ENCODE measurements at places on chromosomes 11 and 22.

GRCh38 chr11:20707876-20708275, 38.5 kb downstream of the NELL1 start:
- no peak for DNase-seq

DNA sequence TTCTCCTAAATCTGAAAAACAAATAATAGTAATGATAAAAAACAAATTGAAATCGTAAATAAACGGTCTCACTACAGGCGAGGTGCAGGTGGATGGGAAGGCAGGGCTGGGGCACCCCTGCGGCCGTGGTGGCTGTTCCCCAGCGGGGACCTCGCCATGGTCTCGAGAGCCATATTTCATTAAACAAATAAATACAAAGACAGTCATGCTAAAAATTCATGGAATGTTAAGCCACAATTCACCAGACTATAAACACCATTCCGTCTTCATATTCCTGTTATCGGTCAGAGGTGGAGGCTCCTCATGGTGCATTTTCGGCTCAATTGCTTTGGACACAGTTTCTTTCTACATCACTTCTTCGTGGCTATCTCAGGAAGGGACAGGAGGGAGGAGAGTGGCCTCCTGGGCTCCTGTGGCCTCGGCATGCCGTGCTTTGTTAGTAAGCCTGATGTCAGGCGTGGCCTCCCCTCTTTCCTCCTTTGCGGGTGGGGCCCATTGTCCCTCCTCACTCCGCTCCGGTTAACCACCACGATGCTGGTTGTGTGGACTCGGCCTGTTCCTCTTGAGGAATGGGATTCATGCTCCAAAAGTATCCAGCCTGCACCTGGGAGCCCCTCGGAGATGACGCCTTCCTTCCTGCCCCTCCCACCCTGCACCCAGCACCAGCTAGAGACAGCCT, 16.1 kb upstream of the BRSK2 start:
- DNase-seq, result no peak

- no peak for DNase-seq
Measured at GRCh38 chr22:44703255-44703870, 1.4 kb downstream of the PRR5 start.

DNA sequence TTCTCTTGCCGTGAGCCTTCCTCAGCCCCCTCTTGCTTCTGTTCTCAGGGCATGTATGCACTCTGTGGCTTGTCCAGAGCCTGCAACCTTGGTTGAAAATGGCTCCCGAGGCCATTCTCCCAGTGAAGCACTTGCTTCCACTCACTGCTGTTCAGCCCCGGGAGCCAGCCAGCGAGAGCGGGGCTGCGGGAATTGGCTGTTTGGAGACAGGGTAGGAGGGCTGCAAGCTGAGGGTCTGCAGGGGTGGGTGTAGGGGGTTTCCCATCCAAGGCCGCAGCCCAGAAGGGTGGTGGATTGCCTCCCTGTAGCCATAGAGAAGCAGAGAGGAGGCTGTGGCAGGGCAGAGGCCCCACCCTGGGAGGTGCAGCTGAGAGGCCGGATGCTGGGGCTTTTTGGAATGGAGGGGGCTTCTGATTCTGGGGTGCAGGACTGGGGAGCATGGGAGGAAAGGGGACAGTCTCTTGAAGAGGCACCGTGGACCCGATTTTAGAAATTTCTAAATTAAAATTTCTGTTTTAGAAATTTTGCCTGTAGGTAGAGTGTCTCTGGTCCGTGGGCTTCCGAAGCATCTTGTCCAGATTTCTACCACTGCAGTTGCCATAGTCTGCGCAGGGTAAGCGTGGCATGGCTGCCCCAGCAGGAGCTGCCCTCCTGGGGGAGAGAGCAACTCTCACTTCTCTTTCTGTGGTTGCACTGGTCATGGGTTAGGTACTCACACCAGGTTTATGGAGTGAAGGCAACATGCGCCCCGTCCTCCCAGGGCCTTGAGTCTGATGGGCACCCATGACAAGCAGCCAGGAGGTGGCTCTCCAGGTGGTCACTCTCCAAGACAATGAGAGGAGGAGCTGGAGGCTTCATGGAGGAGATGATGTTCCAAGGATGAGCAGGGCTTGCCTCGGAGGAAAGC, 100.2 kb downstream of the TBC1D22A start:
- no peak for DNase-seq

DNA sequence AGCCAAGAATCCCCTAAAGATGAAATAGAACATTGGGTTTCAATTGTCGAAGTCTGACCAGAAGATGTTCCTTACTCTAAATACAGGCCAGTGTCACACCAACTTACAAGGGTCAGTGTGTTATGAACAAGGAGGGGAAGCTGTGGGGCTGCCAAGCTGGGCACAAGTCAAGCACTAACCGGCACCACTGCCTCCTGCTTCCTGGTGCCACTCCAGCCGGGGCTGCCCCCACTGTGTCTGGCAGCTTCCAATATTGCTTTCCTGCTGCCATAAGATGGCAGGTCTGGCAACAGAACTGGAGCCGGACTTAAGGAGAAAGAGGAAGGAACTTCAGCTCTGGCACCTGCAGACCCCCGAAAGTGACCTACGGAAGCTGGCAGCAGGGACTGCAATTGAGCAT, 13.7 kb upstream of the VPS37C start:
- no peak for DNase-seq

DNA sequence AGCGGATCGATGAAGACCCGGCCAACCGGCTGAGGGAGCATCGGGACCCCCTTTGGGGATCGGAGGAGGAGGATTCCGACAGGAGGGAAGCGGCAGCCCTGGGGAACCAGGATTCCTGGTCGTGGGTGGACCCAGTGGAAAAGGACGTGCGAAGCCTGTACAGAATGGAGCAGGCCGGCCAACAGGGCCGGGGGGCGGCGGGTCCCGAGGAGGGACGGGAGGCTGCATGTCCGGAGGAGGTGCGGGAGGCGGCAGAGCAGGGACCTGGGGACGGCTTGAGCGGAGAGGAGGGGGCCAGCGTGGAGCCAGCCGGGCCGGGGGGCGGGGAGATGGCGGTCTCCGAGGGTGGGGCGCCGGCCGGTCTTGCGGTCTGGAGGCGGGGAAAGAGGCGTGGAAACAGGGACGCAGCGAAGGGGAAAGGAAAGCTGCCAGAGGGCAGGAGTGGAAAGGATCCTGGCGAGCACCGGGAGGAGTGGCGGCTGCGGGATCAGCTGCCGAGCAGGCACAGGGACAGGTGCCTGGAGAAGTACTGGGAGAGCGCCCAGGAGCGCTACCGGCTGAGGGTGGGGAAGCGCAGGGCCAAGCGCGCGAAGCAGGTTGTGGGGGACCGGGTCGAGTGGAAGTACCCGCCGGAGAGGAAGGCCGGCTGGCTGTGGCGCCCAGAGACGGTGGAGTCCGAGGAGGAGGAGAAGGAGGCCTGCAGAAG, at the start of gene ANO5:
ANO5 (plus strand) TSS at position 444 of the 706 bp plus-strand sequence. CDS start 408 bp downstream, outside the sequence.
- peak; percentile 42 for DNase-seq

- no peak for DNase-seq
Measured at GRCh38 chr11:99554232-99554903, 533.6 kb downstream of the CNTN5 start.

GRCh38 chr22:30809086-30809485, 114.4 kb downstream of the OSBP2 start:
- DNase-seq, result no peak

DNA sequence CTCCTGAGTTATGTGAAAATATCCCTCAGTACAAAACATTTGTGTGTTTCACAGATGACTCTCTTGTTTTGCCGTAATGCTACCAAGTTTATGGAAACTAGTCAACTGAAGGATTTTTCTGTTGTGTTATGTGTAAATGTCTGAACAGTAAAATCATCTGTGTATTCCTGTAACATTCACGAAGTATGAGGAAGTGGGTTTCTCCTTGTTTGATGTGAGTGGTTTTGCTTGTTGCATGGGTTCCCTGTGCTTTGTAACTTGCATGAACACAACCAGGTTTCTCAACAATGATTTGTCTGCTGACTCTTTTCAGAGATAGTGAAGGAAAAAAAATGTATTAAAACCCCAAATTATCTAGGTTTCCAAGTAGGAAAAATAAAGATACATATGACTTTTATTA, 138.1 kb downstream of the PGR start:
- DNase-seq, result no peak

DNA sequence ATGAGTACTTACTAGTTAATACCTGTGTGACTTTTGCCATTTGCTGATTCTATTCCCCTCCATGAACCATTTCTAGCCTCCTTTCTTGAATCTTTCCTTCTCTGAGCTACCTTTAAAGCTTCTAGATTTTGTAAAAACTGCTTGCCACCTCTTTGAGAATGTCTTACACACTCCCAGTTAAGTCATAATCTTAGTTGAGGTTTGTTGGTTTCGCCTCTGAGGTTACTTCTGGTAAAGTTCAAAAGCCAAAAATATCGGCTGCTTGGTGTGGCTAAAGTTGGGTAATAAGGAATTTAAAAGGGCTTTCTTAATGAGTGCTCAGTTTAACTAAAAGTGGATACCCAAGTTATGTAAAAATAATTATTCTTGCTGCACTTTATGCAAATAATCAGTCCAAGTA, 10.4 kb upstream of the GLYAT start:
- DNase-seq, result no peak

- DNase-seq, result no peak
Measured at GRCh38 chr22:27585141-27585540, 216.4 kb downstream of the MN1 start.

GRCh38 chr11:129416080-129416820, 40.6 kb downstream of the BARX2 start:
- no peak for DNase-seq

GRCh38 chr11:11387207-11387606, 34.2 kb upstream of the CSNK2A3 start:
- no peak for DNase-seq

DNA sequence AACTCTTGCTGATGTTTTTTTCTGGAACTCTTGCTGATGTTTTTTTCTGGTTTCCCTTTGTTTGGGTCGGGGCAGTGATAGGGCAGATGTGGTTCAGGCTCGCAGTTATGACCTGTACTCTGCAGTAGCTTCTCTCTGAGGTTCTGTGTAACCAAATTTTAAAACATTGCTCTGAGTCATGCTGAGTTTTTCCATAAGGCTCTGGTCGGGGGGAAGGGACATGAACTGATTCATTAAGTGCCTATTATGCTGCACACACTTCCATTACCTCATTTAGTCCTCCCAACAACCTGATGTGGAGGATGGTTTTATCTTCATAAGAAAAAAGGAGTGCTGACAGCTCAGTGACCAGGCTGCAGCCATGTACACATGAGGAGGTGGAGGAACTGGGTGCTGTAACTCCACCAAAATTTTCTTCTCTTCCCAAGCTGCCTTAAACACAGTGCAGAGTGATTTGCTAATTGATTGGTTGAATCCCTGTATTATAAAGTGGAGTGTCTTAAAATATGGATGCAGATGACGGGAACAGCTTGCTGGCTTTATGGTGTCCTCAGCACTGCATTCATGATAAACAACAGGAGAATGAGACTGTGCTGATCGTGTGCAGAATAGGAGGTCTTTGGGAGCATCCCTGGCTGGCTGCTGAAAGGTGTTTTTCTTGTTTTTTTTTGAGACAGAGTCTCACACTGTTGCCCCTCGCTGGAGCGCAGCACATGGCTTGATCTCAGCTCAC, 19.1 kb downstream of the TNRC6B start:
- DNase-seq, result no peak

DNA sequence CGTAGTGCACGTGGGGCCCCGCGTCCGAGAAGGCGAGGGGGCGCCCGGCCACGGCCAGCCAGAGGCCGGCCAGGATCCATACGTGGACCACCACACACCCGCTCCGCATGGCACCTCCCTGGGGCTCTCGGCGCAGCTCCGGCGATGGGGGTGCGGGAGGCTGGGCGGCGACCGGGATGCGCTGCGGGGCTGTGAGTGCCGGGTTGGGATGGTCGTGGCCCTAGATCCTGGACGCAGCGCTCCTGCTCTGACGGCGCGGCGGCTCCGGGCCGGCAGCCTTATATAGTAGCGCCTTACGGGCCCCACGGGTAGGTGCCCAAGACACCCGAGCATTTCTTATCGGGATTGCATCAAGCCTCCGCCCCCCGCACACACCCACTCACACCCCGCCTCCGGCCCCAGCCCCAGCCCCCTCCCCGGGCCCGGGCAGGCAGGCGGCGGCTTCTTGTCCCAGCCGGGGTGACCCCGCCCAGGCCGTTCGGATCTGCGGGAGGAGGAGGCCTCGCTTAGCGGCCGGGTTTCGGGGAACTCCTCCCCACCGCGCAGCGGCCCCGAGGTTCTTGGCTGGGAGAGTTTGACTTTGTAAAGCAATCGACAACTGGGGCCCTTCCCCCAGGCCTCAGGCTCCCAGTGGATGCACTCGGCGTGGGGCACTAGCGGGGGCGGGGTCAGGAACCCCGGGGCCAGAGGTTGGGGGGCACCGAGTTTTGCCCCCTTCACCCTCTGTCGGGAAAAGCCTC, at the start of gene FGF19:
FGF19 (minus strand) TSS at position 255 of the 740 bp plus-strand sequence; CDS start at position 109, 146 bp downstream.
- no peak for DNase-seq

GRCh38 chr22:49693416-49693815, 134.3 kb downstream of the BRD1 start:
- DNase-seq, result no peak

GRCh38 chr11:110305169-110306018, 9.0 kb upstream of the RDX start:
- DNase-seq, result no peak

DNA sequence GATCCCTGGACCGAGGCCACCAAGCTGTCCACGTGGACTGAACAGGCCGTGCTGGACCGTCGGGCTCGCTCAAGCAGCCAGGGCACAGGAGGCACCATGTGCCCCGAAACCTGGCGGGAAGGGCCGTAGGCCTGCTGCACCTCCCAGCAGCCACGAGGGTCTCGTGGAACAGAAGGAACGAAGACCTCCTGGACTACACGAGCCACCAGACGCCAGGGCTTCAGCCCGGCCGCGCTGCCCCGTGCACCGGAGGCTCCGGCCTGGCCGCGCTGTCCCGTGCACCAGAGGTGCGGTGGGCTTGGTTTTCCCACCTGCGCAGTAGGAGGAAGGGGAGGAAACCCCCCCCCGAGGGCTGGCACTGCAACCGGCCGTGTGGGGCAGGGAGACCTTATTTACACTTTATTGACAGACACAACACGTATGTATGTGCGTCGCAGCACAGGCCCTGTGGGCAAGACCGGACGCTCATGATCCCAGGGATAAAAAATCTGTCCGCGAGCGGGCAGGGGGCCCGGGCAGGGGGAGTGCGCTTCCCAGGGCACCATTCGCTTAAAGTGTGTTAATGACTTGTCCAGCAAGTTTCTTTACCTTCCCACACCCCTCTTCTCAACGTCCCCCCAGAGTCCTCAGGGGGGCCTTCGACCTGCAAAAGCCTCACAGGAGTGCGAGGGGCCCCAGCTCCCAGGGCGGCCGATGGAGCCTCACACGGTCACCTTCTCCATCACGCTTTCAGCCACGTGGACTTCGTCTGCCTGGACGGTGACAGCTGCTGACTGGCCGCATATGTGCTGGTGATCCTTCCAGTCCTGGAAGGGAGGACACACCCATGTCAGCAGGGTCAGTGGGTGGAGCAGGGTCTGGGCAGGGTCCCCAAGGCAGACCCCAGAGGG, 7.0 kb downstream of the DRD4 start:
- no peak for DNase-seq

- no peak for DNase-seq
Measured at GRCh38 chr11:88102598-88102934, 72.7 kb downstream of the RAB38 start.

- no peak for DNase-seq
Measured at GRCh38 chr11:62431171-62431901, 12.5 kb downstream of the SCGB1A1 start.

GRCh38 chr11:85791409-85791990, 19.4 kb downstream of the SYTL2 start:
- DNase-seq, result no peak

GRCh38 chr11:130122141-130122575, 37.4 kb upstream of the ST14 start:
- DNase-seq, result no peak

GRCh38 chr11:33912405-33913361, 20.8 kb upstream of the LMO2 start:
- DNase-seq, result no peak
